ENCODE measurements at places on chromosomes 4 and X. TPM values are rescaled to one million over a fixed set of nuclear protein-coding genes. Genes with fewer than 3 reads are reported as not detected.

CT47B1 gene
- not detected for total RNA-seq

DNA sequence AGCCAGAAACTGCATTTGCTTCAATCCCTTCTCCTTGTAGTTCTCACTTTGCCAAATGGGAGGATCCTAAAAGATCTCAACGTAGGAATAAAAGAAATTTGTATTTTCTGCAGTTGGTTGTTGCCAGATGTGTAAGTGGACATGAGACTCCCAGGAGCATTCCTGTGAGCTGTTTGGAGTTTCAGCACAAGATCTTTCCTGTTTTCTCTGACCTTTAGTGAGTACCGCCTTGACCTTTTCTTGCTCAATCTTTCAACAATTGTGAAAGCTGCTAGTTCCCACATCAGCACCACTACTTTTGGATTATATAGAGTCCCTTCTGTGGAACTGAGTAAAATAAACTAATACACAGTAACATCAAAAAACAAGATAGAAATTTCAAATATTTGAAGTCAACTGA lies 683.8 kb upstream of the PABPC4L start:
- H3K4me3 ChIP-seq, result no peak overlapping the region
- no peak overlapping the region for H3K27ac ChIP-seq
- H3K4me1 ChIP-seq, result no peaks in the 10 kb centered on the region
- DNase-seq, result no peak
- no peaks in the 10 kb centered on the region for H3K27me3 ChIP-seq
- H3K36me3 ChIP-seq, result no peaks in the 10 kb centered on the region

NOX1 gene
- not detected for total RNA-seq

- no peak overlapping the region for H3K27ac ChIP-seq
- H3K4me3 ChIP-seq, result no peak overlapping the region
- no peaks in the 10 kb centered on the region for H3K36me3 ChIP-seq
- H3K4me1 ChIP-seq, result no peaks in the 10 kb centered on the region
- DNase-seq, result no peak
Measured at GRCh38 chrX:71637848-71638247, 19.5 kb upstream of the CXCR3 start.

DNA sequence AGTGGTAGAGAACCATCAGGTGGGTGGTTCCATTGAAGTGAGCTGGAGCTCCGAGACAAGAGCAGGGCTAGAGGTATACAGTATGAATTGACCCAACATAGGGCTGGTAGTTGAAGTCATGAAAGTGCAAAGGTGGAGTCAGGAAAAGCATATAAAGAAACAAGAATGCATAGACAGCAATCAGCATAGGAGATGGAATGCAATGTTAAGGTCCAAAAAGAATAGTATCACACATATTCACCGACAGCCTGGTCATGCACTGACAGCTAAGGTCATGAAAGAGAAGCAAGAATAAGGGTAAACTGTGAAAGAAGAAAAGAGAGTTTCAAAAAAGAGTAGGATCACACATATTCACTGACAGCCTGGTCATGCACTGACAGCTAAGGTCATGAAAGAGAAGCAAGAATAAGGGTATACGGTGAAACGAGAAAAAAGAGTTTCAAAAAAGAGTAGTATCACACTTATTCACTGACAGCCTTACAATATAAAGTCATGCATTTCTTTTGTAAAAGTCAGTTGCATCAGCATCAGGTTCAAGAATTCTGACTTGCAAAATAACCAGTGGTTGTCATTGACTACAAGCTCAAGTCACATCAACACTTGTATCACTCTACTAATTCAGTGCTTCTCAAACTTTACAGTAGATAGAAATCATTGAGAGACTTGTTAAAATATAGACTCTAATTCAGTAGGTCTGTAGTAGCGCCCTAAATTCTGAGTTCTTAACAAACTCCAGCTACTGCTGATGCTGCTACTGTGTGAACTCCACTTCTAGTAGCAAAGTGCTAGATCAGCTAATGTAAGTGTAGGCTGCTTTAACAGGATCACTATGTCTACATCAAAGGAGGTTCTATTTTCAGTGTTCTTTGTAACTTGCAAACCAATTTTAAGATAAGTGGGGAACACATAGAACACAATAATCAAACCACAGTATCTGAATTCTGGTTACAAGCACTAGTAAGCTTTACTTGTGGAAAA lies 221.9 kb downstream of the PDGFC start:
- H3K36me3 ChIP-seq, result no peaks in the 10 kb centered on the region
- no peak overlapping the region for H3K4me3 ChIP-seq
- no peaks in the 10 kb centered on the region for H3K4me1 ChIP-seq
- no peaks in the 10 kb centered on the region for H3K27me3 ChIP-seq
- no peak overlapping the region for H3K27ac ChIP-seq

C4orf50 gene
- total RNA-seq, result 0.04 TPM

DNA sequence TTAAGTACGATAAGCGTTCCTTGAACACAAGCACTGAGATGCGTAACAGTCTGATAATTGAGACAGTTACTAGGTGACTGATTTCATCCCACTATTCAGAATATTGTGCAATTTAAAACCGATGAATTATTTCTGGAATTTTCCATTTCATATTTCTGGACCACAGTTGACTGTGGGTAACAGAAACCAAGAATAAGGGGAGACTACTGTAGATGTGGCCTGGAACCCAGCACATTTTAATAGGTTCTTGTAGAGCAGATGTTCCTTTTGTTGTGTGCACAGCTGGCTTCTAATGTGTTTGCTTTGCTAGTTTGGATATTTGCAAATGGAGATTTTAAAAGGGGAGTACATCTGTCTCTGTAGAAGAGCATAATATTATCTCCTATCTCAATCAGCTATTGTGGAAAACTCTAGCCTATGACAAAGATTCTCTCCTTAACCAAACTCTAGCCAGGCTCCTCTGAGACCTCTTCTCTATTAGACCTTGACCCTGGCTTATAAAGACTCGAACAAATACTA lies 16.4 kb downstream of the NAAA start:
- no peaks in the 10 kb centered on the region for H3K27me3 ChIP-seq
- peaks cover 7% of the 10 kb centered on the region for H3K36me3 ChIP-seq
- DNase-seq, result no peak

DNA sequence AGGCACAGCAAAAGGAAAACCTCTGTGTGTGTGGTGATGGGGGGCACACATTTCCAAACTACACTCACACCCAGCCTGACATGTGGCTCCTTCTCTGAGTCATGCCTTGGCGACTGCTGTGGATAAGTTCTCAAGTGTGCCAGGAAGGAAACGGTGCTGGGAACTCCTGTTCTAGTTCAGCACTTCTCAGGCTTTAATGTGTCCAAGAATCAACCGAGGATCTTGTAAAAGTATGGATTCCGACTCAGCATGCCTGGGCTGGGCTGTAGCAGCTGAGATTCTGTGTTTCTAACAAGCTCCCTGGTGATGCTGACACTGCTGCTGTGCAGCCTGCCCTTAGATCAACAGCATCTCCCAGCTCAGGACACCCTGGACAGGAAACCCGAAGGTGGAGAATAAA lies 20.2 kb downstream of the CLNK start:
- H3K4me1 ChIP-seq, result peaks cover 5% of the 10 kb centered on the region
- H3K36me3 ChIP-seq, result no peaks in the 10 kb centered on the region
- no peak overlapping the region for H3K4me3 ChIP-seq
- H3K27me3 ChIP-seq, result no peaks in the 10 kb centered on the region
- DNase-seq, result no peak

DNA sequence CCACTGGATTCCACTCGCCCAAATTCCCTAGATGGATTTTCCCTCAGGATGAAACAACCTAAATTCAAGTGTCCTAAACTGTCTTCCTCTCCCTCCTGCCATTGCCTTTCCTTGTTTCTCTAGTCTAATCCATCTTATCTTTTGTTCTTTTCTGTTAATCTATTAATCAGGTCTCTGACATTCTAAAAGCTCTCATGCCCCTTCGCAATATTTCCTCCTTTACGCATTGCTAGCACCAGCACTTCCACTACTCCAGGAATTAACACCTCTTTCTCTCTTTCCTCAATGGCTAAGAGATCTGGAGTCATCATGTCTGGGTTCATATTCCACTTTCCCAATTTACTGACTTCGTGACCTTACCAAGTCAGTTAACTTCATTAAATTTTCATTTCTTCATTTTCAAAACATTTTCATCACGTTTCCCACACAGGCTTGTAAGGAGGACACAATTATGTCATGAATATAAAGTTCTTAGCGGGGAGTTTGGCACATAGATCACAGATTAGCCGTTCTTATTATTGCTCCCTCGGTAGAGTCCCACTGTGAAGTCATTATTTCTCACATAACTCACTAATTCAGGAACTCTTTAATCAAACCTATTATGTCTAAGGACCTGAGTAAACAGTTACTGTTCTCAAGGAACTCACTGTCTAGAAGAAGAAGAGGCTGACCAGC lies 45.3 kb downstream of the FAT4 start:
- H3K27me3 ChIP-seq, result no peaks in the 10 kb centered on the region
- H3K36me3 ChIP-seq, result no peaks in the 10 kb centered on the region
- H3K4me3 ChIP-seq, result no peak overlapping the region
- H3K27ac ChIP-seq, result no peak overlapping the region

GRCh38 chr4:20391198-20391597 lies 139.5 kb downstream of the SLIT2 start:
- no peaks in the 10 kb centered on the region for H3K4me1 ChIP-seq
- H3K4me3 ChIP-seq, result no peak overlapping the region
- H3K27ac ChIP-seq, result no peak overlapping the region
- no peak for DNase-seq
- H3K36me3 ChIP-seq, result no peaks in the 10 kb centered on the region
- H3K27me3 ChIP-seq, result no peaks in the 10 kb centered on the region

GRCh38 chrX:149511081-149511480 lies 6.0 kb upstream of the IDS start:
- no peak for DNase-seq
- H3K36me3 ChIP-seq, result no peaks in the 10 kb centered on the region

GRCh38 chr4:137474711-137475301 lies 57.5 kb downstream of the PCDH18 start:
- no peaks in the 10 kb centered on the region for H3K4me1 ChIP-seq
- no peak overlapping the region for H3K4me3 ChIP-seq
- DNase-seq, result no peak
- H3K27ac ChIP-seq, result no peak overlapping the region

SCARB2 gene
- 91.2 TPM for total RNA-seq

DNA sequence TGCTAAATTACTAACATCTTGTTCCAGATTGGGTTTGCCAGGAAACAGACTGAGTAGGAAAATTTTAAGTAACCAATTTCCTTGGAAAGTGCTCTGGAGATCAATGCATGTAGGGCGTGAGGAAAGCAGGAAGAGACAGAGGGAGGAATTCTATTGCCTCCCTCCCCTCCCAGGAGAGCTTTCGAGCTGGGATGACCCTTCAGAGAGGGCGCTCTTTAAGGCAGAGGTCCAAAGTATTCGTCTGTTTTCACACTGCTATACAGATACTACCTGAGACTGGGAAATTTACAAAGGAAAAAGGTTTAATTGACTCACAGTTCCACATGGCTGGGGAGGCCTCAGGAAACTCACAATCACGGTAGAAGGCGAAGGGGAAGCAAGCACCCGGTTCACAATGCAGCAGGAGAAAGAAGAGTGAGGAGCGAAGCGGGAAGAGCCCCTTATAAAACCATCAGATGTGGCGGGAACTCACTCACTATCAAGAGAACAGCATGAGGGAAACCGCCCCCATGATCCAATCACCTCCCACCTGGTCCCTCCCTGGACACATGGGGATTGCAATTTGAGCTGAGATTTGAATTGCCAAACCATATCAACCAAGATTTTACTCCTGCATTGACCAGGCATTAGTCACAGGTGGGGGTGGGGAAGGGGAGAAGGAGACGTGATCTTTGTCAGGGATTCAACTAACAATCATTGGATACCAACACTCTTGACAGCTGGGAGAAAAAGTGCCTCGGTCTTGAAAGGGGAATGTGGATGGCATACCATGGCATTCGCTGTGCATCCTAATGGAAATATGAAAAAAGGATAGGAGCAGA lies 63.8 kb downstream of the SLITRK2 start:
- no peaks in the 10 kb centered on the region for H3K4me1 ChIP-seq
- DNase-seq, result no peak
- no peak overlapping the region for H3K27ac ChIP-seq
- no peaks in the 10 kb centered on the region for H3K27me3 ChIP-seq
- no peaks in the 10 kb centered on the region for H3K36me3 ChIP-seq

DNA sequence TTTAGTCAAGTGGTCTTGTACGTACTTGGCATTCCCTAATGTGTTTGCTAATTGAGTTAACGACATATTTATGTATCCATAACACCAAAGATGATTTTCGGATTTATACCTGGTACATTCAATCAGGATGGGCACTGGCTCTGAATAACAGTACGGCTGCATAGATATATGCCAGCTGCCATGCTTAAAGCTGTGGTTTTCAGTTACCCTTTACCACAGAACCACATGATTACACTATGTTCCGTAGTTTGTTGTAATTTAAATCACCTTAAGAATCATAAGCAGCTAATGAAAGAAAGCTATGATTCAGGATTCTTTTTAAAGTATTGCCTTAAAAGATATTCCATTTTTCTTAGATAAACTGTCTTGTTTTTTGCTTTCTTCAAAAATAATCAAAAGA lies 53.6 kb downstream of the FIP1L1 start:
- no peak for DNase-seq
- H3K4me1 ChIP-seq, result no peaks in the 10 kb centered on the region
- H3K36me3 ChIP-seq, result peaks cover 10% of the 10 kb centered on the region
- no peak overlapping the region for H3K27ac ChIP-seq
- no peak overlapping the region for H3K4me3 ChIP-seq
- H3K27me3 ChIP-seq, result no peaks in the 10 kb centered on the region

GRCh38 chrX:42096265-42096920 lies 173.0 kb upstream of the CASK start:
- no peaks in the 10 kb centered on the region for H3K36me3 ChIP-seq
- no peaks in the 10 kb centered on the region for H3K4me1 ChIP-seq
- H3K27me3 ChIP-seq, result no peaks in the 10 kb centered on the region
- H3K27ac ChIP-seq, result no peak overlapping the region

TEX13B gene
- not detected for total RNA-seq

GPR82 gene
- 0.50 TPM for total RNA-seq

TMEM271 gene
- not detected for total RNA-seq

Data from esophagus squamous epithelium (tissue), 5 donors.